ENCODE measurements at places on chromosomes 1 and 21. TPM values are rescaled to one million over a fixed set of nuclear protein-coding genes. Genes with fewer than 3 reads are reported as not detected.

DNA sequence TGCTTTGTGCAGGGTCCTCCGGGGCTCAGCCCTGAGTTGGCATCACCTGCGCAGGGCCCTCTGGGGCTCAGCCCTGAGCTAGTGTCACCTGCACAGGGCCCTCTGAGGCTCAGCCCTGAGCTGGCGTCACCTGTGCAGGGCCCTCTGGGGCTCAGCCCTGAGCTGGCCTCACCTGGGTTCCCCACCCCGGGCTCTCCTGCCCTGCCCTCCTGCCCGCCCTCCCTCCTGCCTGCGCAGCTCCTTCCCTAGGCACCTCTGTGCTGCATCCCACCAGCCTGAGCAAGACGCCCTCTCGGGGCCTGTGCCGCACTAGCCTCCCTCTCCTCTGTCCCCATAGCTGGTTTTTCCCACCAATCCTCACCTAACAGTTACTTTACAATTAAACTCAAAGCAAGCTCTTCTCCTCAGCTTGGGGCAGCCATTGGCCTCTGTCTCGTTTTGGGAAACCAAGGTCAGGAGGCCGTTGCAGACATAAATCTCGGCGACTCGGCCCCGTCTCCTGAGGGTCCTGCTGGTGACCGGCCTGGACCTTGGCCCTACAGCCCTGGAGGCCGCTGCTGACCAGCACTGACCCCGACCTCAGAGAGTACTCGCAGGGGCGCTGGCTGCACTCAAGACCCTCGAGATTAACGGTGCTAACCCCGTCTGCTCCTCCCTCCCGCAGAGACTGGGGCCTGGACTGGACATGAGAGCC is 22.7 kb downstream of the COL6A1 start:
- no peaks in the 10 kb centered on the region for H3K4me1 ChIP-seq
- H3K27me3 ChIP-seq: no peaks in the 10 kb centered on the region
- H3K36me3 ChIP-seq: peaks cover 2% of the 10 kb centered on the region
- no peak overlapping the region for H3K27ac ChIP-seq

GRCh38 chr1:44808938-44809917 is 905 bp downstream of the BTBD19 start:
- DNase-seq: peak; percentile 94
- H3K36me3 ChIP-seq: peaks cover 55% of the 10 kb centered on the region
- no peaks in the 10 kb centered on the region for H3K27me3 ChIP-seq
- peak overlapping the region; percentile 71 for H3K4me3 ChIP-seq

DNA sequence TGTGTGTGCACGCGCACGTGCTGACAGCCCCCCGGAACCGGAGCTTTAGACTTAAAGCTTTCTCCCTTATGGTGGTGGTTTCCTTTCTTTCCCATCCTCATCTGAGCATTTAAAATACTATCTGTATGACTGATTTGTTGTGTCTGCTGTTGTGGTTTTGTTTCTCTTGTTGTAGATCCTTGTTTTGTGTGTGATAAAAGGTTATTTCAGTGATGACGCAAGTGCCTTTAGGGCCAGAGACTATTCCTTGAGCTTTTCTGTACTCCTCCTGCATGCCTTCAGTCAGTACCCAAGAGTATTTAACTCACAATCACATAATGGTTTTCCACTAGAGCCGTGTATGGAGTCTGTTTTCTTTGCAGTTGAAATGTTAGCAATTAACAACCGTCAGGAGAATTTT is 45.4 kb downstream of the LCA5L start:
- H3K4me3 ChIP-seq: no peak overlapping the region
- no peaks in the 10 kb centered on the region for H3K27me3 ChIP-seq
- H3K36me3 ChIP-seq: peaks cover 15% of the 10 kb centered on the region

DNA sequence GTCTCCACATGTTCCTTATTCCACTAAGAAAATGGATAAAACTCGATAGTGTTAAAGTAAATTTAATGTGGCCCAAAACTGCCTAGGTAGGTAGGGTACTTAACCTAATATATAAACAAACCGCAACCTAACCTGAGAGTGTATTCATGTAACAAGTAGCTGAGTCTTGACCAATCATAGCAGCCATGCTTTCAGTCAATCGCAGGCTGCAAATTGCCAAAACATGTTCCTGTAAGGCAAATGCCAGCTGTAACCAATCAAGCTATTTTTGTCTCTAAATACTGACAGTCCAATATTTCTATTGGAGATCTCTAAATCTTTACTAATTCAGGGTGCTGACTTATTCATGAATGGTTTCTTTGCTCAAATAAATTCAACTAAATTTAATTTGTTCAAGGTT is 3.1 kb upstream of the HMGCS2 start:
- no peaks in the 10 kb centered on the region for H3K4me1 ChIP-seq
- no peak overlapping the region for H3K4me3 ChIP-seq
- H3K27ac ChIP-seq: no peak overlapping the region
- H3K27me3 ChIP-seq: peaks cover 30% of the 10 kb centered on the region

DNA sequence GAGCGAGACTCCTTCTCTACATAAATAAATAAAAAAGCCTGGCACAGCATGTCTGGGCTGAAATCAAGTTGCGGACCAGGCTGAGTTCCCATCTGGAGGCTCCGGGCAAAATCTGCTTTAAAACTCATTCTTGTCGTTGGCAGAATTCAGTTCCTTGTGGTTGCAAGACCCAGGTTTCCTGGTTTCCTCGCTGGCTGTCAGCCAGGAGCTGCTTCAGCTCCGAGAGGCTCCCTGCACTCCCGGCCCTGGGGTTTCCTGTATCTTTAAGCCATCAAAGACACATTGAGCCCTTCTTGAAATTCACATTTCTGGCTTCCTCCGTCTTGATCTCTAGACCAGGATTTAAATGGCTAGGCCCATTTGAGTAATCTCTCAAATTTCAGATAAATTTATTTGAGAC is 20.6 kb upstream of the SCCPDH start:
- H3K4me3 ChIP-seq: no peak overlapping the region
- no peak overlapping the region for H3K27ac ChIP-seq
- H3K36me3 ChIP-seq: no peaks in the 10 kb centered on the region
- no peaks in the 10 kb centered on the region for H3K27me3 ChIP-seq

DNA sequence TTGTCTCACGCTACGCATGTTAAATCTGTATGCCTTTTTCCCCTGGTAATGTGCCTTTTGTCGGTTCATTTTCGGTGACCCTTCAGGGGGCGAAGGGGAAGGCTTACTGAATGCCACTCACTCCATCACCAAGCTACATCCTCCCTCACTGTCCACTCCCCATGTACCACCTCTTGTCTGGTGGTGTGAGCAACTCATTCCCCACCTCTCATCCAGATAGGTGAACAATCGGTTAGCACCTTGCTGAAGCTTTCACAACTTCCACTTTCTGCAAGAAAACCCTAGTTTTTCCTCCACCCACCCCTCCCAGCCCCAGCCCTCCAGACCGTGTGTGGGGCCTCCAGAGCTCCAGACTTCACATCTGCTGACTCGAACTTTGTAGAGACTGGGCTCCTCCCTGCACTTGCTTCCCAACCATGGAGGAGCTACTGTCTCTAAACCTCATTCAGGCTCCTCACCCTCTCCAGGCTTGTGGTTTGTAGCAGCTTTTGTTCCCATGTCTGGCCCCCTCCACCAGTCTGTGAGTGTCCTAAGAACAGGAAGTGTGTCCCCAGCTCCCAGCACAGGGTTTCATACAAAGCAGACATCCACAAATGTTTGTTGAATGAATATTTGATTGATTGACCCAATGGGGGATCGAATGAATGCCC is 48.4 kb upstream of the RUNX3 start:
- no peak for DNase-seq
- H3K4me3 ChIP-seq: no peak overlapping the region
- peaks cover 78% of the 10 kb centered on the region for H3K4me1 ChIP-seq
- no peaks in the 10 kb centered on the region for H3K27me3 ChIP-seq

Gene CD247
- total RNA-seq: 251 TPM

Gene B3GALNT2
- total RNA-seq: 13.2 TPM

Gene FRRS1
- total RNA-seq: 2.1 TPM

Gene MAP1LC3C
- not detected for total RNA-seq

Gene C1orf105
- not detected for total RNA-seq

Gene OR2L13
- not detected for total RNA-seq

Gene WDR64
- 0.21 TPM for total RNA-seq
